Testis (tissue), 5 donors: ENCODE measurements at places on chromosomes 4 and X. TPM values are rescaled to one million over a fixed set of nuclear protein-coding genes. Genes with fewer than 3 reads are reported as not detected.
A peak's percentile ranks its signal among the peaks of the same experiment; 100 is the strongest.

DNA sequence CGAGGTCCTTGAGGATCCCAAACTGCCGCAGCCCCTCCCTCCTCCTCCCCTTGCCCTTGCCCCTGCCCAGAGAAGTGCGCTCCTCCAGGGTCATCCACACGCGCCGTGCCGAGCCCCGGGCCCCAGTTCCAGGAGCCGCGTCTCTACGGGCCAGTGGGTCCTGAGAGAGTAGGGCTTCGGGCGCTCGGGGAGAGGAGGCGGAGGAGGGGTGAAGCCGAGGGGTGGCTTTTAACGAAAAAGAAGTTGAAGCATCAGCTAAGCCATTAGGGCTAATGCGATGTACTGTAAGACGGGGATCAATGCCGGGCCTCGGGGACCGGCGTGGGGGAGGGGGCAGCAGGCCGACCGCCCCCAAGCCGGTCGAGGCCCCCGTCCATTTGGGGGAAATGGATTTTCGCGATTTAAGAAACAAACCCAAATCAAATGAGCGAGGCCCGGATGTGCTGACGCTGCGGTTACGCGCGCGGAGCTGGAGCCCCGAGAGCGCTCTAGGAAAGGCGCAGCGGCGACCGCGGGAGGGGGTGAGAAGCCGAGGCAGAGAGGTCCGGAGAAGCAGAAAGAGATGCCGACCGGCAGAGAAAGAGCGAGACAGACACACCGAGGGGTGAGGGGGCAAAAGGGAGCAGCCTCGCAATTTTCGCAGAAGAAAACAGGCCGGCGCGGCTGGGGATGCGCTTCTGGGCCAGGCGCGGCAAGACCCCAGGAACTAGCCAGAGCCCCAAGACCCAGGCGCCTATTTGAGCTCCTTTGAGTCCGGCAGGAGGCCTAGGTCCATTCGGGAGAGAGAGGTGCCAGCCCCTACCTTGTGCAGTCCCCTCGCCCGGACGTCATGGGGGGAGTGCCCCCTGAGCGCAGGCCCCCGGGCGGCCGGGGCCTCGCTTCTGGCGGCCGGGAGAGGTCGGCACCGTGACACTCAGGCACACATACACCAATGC, 13.6 kb downstream of the HMX1 start:
- H3K27me3 ChIP-seq, result no peaks in the 10 kb centered on the region
- no peaks in the 10 kb centered on the region for H3K36me3 ChIP-seq
- DNase-seq, result no peak
- H3K4me3 ChIP-seq, result peak overlapping the region; percentile 1

GRCh38 chr4:165827018-165827417, 46.0 kb upstream of the TLL1 start:
- no peak overlapping the region for H3K4me3 ChIP-seq
- H3K27ac ChIP-seq, result no peak overlapping the region
- no peak for DNase-seq

DNA sequence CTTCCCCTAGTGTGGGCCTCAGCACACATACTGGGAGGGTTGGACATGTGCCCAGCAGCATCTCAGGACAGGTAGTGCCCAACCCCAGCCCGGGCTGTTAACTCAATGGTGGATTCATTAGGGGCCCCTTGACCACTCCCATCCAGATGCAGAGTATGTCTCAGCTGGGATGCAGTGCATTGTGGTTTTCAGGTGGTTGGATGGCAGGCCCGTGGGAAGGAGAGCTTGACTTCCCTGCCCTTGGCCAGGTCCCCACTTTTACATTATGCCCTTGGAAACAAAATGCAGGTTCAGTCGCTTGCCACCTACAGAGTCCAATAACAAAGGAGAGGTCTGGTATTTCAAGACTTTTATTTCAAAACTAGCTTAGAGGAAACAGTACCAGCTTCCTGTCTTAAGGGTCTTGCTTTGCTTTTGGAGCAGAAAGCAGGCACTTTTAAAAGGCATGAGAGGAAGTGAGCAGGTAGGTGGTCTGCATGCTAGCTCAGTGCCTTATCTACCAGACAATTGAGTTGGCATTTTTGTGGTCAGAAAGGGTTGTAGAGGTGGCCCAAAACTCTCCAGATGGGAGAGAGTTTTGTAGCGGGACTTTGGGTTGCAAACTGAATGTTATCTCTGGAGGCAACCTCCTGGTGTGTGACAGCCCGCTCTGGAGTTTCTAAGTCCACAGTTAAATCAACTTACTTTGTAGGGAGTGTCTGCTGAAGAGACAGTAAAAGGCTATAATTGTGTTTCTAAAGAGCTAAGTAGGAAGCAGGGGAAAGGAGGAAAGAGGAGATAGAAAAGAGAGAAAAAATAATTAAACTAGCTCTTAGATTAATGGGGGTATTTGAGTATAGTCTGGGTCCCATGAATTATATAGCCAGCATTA, 171.0 kb downstream of the GALNTL6 start:
- no peak for DNase-seq
- no peaks in the 10 kb centered on the region for H3K36me3 ChIP-seq
- H3K27ac ChIP-seq, result no peak overlapping the region
- H3K4me1 ChIP-seq, result peaks cover 4% of the 10 kb centered on the region
- H3K27me3 ChIP-seq, result no peaks in the 10 kb centered on the region

DNA sequence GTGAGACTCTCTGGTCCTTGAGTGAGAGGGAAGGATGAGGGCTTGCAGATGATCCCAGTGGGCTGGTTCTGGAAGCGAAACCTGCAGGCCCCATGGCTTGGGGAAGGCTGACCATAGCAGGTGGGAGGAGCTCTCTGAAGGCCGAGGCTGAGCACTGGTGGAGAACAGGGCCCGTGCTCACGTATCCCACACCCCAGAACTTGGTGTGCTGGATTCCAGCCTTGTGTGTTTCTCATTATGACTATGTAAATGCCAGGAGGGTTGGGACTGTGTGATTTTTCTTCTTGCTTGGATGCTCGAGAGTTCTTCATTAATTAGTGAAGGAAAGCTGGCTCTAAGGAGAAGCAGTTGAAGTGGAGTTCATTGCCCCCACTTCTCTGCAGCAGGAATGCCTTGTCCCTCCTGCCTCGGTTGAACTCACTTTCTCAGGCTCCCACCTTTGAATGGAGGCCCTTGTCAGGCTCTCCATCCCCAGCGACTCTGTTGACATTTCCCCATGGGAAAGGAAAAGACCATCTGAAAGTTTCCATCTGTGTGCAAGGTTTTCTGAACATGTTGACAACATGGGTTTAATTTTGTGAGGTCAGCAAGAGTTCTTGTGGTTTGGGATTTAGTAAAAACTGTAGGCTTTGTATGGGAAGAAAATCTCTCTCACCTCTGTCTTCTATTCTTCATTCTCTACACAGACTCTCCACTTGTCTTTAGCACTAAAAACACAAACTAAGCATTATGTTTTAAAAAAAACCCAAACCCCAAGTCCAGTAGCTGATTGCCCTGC, 57.7 kb downstream of the TBL1X start:
- H3K36me3 ChIP-seq, result no peaks in the 10 kb centered on the region
- H3K4me3 ChIP-seq, result no peak overlapping the region
- H3K27me3 ChIP-seq, result no peaks in the 10 kb centered on the region
- DNase-seq, result no peak
- H3K4me1 ChIP-seq, result no peaks in the 10 kb centered on the region
- H3K27ac ChIP-seq, result no peak overlapping the region

GRCh38 chr4:41795796-41796385, 47.4 kb upstream of the PHOX2B start:
- no peak for DNase-seq
- no peak overlapping the region for H3K4me3 ChIP-seq
- H3K4me1 ChIP-seq, result no peaks in the 10 kb centered on the region
- H3K27ac ChIP-seq, result no peak overlapping the region
- no peaks in the 10 kb centered on the region for H3K27me3 ChIP-seq
- H3K36me3 ChIP-seq, result no peaks in the 10 kb centered on the region

GRCh38 chr4:151760002-151760401, 805 bp downstream of the GATB start:
- no peak for DNase-seq
- no peaks in the 10 kb centered on the region for H3K27me3 ChIP-seq
- no peak overlapping the region for H3K27ac ChIP-seq
- no peak overlapping the region for H3K4me3 ChIP-seq

GRCh38 chr4:152659806-152660205, 20.0 kb downstream of the TMEM154 start:
- no peaks in the 10 kb centered on the region for H3K27me3 ChIP-seq
- no peaks in the 10 kb centered on the region for H3K4me1 ChIP-seq
- no peak overlapping the region for H3K4me3 ChIP-seq
- no peak for DNase-seq
- H3K36me3 ChIP-seq, result no peaks in the 10 kb centered on the region
- H3K27ac ChIP-seq, result no peak overlapping the region

DNA sequence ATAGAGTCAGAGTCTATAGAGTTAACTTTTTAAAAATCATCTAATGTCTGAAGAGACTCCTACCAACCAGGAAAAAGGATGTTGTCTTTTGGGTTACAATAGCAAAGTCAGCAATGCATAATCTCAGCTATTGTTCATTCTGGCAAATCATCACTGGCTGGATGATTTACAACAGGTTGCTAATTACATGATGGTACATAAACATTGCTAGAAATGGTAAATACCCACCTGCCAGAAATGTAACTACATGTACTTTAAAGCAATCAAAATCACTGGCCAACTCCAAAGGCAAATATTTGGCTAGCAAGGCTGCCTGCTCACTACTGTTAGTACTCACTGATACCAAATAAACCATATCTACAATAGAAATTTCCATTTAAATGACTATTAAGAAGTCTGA, 91.1 kb downstream of the PPP3CA start:
- no peaks in the 10 kb centered on the region for H3K27me3 ChIP-seq
- no peak for DNase-seq
- H3K36me3 ChIP-seq, result no peaks in the 10 kb centered on the region

The SSX3 gene
- 26.1 TPM for total RNA-seq

The TRAPPC11 gene
- total RNA-seq, result 65.2 TPM

The ODAPH gene
- total RNA-seq, result not detected

The FAM241A gene
- 6.2 TPM for total RNA-seq
